Caki2 (cell line): ENCODE measurements at places on chromosomes 2 and 18. TPM values are rescaled to one million over a fixed set of nuclear protein-coding genes. Genes with fewer than 3 reads are reported as not detected.

The C2orf92 gene
- 0.27 and 9.2 TPM in 2 replicates for total RNA-seq

The POTEI gene
- not detected in 2 replicates for total RNA-seq

The CAPN13 gene
- total RNA-seq: not detected in 2 replicates

The ARHGAP28 gene
- 0.27 and 0.46 TPM in 2 replicates for total RNA-seq

The COMMD1 gene
- 32.4 and 46.9 TPM in 2 replicates for total RNA-seq

The CYTIP gene
- 0.07 TPM in 1 of 2 replicates, not detected in the other for total RNA-seq

The LYG1 gene
- total RNA-seq: not detected in 2 replicates

The KCNF1 gene
- 0.17 TPM in 1 of 2 replicates, not detected in the other for total RNA-seq
